ENCODE measurements at places on chromosomes 4 and X. TPM values are rescaled to one million over a fixed set of nuclear protein-coding genes. Genes with fewer than 3 reads are reported as not detected.
A peak's percentile ranks its signal among the peaks of the same experiment; 100 is the strongest.

GRCh38 chr4:37749398-37749988 lies 63.3 kb upstream of the RELL1 start:
- peaks cover 5% of the 10 kb centered on the region for H3K27me3 ChIP-seq
- H3K4me3 ChIP-seq = no peak overlapping the region

GRCh38 chrX:112736310-112736709 lies 56.6 kb upstream of the LHFPL1 start:
- no peak for DNase-seq
- H3K27ac ChIP-seq = no peak overlapping the region
- H3K27me3 ChIP-seq = no peaks in the 10 kb centered on the region
- H3K4me3 ChIP-seq = no peak overlapping the region
- no peaks in the 10 kb centered on the region for H3K36me3 ChIP-seq
- H3K4me1 ChIP-seq = no peaks in the 10 kb centered on the region

DNA sequence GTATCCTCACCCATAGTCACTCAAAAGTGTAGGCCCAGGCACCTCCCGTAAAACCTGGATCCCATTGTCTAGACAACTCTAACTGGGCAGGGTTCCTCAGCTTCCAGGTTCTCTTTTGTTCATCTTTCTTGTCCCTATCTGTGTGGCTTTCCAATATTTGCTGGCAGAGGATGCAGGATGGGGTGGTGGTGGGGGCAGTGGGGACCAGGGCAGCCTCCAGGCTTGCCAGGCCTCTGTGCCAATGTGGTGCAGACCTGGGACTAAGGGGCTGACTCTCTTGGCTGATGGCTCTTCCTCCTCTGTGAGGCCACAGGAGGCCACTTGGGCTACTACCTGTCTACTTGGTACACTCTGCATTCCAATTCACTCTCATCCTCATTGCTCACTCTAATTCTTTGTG lies 76.4 kb downstream of the NBDY start:
- no peaks in the 10 kb centered on the region for H3K27me3 ChIP-seq
- peaks cover 9% of the 10 kb centered on the region for H3K4me1 ChIP-seq
- no peak overlapping the region for H3K4me3 ChIP-seq
- no peak overlapping the region for H3K27ac ChIP-seq

GRCh38 chr4:125994024-125994423 lies 679.3 kb downstream of the FAT4 start:
- H3K4me1 ChIP-seq = no peaks in the 10 kb centered on the region
- no peak for DNase-seq
- no peak overlapping the region for H3K27ac ChIP-seq
- no peaks in the 10 kb centered on the region for H3K36me3 ChIP-seq
- no peaks in the 10 kb centered on the region for H3K27me3 ChIP-seq

DNA sequence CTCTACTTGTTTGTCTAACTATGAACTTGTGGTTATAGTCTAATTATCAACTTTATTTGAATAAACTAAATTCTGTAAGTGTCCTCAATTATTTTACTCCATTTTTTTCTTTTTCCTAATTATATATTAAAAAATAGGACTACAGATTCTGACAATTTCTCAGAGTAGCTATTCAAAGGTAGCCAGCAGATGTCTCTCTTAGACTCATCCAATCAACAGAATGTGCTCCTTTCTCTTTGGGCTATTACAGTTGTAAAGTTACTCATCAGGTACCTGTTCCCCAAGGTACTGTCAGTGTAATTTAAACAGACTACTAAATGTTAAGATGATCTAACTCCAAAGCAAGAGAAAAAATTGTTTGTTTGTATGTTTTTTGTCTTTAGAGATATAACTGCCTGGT lies 248.6 kb downstream of the PCDH18 start:
- no peaks in the 10 kb centered on the region for H3K27me3 ChIP-seq
- H3K4me1 ChIP-seq = peaks cover 21% of the 10 kb centered on the region
- DNase-seq = peak; percentile 52

DNA sequence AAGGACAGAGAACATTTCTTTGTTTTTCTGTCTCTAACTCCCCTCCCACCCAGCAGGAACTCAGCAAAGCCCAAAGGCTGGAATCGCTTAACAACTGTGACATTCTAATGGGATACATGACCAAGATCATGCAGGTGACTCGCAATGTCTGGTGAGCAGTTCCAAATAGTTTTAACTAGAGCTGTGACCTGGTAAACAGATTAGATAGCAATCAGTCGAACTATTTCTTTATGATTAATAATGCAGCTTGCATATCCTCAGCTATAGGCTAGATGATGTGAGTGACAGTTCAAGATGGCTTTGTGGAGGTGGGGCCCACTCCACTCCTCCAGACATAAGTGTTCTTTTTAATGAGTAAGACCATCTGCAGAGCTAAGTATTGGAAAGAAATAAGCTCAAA lies 20.0 kb upstream of the GABRE start:
- no peaks in the 10 kb centered on the region for H3K27me3 ChIP-seq
- no peak overlapping the region for H3K27ac ChIP-seq
- no peak for DNase-seq
- H3K36me3 ChIP-seq = no peaks in the 10 kb centered on the region
- no peaks in the 10 kb centered on the region for H3K4me1 ChIP-seq

- no peaks in the 10 kb centered on the region for H3K36me3 ChIP-seq
- no peaks in the 10 kb centered on the region for H3K4me1 ChIP-seq
- H3K4me3 ChIP-seq = no peak overlapping the region
Measured at GRCh38 chr4:56375458-56375857, 11.8 kb downstream of the AASDH start.

GRCh38 chrX:50125480-50125879 lies 75.3 kb downstream of the AKAP4 start:
- H3K4me3 ChIP-seq = no peak overlapping the region
- DNase-seq = no peak
- H3K27me3 ChIP-seq = no peaks in the 10 kb centered on the region
- no peaks in the 10 kb centered on the region for H3K36me3 ChIP-seq

DNA sequence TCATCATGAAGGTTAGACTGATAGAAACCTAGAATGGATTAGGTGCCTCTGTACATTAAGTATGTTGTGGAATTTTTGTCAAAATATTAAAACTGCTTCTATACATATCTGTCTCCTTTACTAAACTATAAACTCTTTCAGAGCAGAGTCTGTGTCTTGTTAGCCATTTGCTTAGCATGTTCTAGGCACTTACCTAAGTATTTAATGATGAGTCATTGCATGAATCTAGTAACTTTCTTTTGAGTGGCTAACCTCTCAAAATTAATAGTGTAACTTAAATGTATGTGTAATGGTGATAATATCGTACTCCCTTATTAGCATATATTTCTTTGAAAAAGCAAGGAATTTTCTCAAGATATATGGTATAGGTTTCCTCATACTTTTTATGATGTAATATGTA lies 57.8 kb downstream of the RAP1GDS1 start:
- H3K4me1 ChIP-seq = peaks cover 13% of the 10 kb centered on the region
- H3K4me3 ChIP-seq = no peak overlapping the region
- DNase-seq = no peak
- no peaks in the 10 kb centered on the region for H3K27me3 ChIP-seq
- H3K36me3 ChIP-seq = no peaks in the 10 kb centered on the region
- H3K27ac ChIP-seq = no peak overlapping the region

DNA sequence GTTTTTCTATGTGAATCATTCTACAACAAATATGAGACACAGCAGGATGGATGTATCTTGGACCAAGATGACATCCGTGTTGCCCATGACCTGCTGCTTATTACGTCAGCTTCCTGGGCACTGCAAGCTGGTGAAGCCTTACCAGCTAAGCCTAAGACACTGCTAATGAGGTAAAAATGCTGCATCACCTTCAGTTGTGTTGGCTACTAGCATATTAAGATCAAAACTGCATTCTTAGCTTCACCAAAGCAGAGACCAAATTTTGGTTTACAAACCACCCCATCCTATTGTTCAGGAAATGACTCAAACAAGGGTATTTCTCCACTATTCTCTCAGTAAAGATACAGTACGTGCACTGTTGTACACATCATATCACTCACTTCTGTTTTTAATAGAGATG lies 50.3 kb downstream of the MAML3 start:
- peak; percentile 77 for DNase-seq
- peaks cover 31% of the 10 kb centered on the region for H3K4me1 ChIP-seq
- no peaks in the 10 kb centered on the region for H3K36me3 ChIP-seq
- H3K4me3 ChIP-seq = peak overlapping the region; percentile 5
- H3K27me3 ChIP-seq = no peaks in the 10 kb centered on the region
- H3K27ac ChIP-seq = peak overlapping the region; percentile 80

The CXCL8 gene
- total RNA-seq = 20.0 TPM

The CT47B1 gene
- not detected for total RNA-seq

The TMPRSS11A gene
- total RNA-seq = not detected

The NUP62CL gene
- not detected for total RNA-seq

The TMEM255A gene
- total RNA-seq = not detected
